ENCODE measurements at places on chromosomes 6 and 20.

DNA sequence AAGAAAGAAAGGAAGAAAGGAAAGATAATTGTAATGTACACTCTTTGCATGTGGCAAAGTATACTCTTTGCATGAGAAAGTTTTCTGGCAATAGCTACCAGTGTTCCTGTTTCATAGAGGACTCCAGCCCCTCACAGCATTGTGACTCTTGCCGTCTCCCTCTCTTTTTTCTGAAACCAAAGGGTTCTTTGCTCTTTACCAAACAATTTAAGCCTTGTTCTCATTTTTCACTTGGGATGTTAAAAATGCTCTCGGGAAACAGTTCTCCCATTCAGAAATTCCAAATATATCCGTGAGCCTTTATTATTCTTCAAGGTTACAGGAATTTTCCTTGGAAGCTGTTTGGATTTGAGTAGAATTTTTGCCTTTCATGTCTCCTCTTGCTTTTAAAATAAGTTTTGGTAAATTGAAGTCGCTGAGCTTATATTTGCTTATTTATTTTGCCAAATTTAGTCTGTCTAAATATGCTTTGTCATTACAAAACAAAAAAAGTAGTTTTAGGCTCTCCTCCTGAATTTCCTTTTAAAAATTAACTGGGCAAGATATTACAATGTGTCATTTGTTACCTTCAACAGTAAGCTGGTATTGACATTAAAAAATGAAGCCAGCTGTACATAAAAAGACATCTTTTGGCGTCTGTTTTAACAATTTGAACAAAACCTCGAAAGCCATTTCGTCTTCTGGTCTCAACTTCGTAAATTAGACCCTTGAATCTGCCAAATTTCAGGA lies 103.8 kb upstream of the ARMC2 start:
- no peak for DNase-seq

DNA sequence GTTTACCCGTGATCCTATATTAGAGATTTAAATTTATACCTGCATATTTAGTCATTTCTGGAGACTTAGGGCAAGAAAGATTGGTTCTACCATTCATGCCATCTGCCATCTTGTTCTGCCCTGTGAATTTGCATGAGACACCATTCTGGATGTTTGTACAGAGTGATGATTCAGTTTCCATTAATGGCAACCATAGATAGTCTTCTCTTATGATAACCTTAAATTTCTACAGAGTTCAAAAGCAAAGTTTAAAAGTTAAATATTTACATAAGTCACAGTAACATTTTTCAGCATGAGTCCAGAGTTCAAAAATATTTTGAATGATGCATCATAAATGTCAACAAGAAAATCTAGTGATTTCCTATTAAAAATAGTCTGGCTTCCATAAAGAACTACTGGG lies 23.2 kb downstream of the PLCB1 start:
- no peak for DNase-seq

- DNase-seq, result no peak
These were observed 5.7 kb downstream of the BMP5 start for GRCh38 chr6:55869674-55870073.

GRCh38 chr20:54184071-54184470 lies 10.3 kb upstream of the CYP24A1 start:
- no peak for DNase-seq

DNA sequence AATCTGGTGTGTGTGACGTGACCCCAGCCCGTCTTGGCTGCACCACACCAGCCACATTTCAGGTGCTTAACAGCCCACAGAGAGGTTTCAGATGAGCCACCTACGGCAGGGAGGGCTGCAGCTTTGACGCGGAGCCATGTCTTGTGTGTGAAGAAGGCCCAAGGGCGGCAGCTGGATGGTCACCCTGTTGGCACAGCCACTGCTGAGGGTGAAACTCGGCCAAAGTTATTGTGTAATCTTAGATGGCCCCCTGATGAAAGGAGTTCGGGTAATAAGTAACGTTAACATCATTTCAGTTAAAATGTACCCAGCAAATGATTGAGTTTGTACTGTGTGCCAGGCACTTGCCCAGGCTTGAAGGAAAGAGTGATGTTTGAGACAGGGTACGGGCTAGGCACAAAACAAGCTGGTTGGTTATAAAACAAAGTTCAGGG lies 97.2 kb downstream of the SSR1 start:
- no peak for DNase-seq
